Stimulated activated CD8-positive, alpha-beta memory T cell treated with anti-CD3 and anti-CD28 coated beads, Interleukin-4, amount 100 ng/mL, for 1 hour (primary cell): ENCODE measurements at places on chromosomes 5 and 9.
A peak's percentile ranks its signal among the peaks of the same experiment; 100 is the strongest.

GRCh38 chr9:116323012-116323411, 169.4 kb downstream of the PAPPA start:
- no peak for DNase-seq

GRCh38 chr5:131986161-131986912, 25.1 kb downstream of the ACSL6 start:
- no peak for DNase-seq

DNA sequence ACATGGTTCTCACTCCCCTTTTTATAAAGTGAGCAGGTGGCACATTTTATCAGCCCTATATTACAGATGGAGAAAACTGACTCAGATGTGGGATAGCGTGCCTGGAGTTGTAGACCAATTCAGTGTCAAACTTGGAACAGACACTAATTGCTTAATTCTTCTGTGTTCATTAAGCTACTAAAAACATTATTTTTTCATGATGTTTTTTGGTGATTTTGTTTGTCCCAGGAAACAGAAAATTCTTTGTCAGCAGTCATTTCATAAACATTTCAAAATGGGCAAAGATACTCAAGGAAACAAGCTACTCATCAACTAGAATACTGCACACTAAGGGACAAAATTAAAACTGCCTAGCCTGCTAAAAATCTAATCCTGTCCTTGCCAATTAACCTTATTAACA, 2.2 kb downstream of the ABHD17B start:
- no peak for DNase-seq

- no peak for DNase-seq
These were observed 21.2 kb downstream of the RASGEF1C start for GRCh38 chr5:180187767-180188166.

- no peak for DNase-seq
These were observed 178.0 kb downstream of the RFK start for GRCh38 chr9:76216161-76216649.

GRCh38 chr5:93088592-93089389, 492.2 kb downstream of the NR2F1-AS1 start:
- DNase-seq, result no peak

GRCh38 chr5:170434966-170435605, 45.9 kb upstream of the KCNMB1 start:
- DNase-seq, result peak; percentile 17

- DNase-seq, result no peak
These were observed 49.3 kb downstream of the NLN start for GRCh38 chr5:65771266-65771665.

GRCh38 chr5:110031402-110032140, 341.8 kb downstream of the MAN2A1 start:
- no peak for DNase-seq

DNA sequence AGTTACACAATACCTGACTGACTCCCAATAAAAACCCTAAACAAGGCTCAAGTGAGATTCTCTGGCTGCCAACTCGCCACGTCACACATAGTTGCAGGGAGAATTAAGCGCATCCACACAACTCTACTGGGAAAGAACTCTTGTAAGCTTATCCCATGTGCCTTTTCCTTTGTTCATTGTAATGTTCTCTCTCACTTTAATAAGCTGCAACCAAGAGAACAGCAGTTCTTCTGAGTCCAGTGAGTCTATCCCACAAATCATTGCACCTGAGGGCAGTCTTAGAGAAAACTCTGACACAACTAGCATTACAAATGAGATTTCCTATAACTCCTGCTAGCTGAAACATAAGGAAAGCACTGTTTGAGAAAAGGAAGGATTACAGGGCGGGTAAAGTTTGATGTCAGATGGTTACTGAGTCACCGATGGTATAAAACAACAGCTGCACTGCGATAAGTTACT, 27.4 kb downstream of the CENPK start:
- DNase-seq, result no peak

GRCh38 chr9:14278291-14278721, 35.6 kb downstream of the NFIB start:
- DNase-seq, result no peak

GRCh38 chr5:93018461-93018860, 562.6 kb downstream of the NR2F1-AS1 start:
- DNase-seq, result no peak

- no peak for DNase-seq
These were observed 265.7 kb downstream of the FAM170A start for GRCh38 chr5:119895066-119895465.

DNA sequence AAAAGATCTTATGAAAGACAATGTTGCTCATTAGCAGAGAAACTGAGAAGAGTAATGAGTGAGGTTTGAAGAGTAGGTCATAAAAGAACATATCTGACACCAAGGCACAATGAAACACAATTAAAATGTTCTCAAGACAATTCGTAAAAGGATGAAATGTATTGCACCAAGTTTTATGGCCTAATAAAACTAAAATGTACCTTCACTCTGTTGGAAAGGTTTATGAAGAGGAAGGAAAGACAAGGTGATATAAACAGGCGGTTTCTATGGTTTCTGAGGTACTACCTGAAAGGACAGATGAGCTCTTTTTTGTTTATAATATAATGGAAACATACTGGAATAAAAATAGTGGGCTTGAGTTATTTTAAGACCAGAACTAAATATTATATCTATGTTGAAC, 821.3 kb downstream of the TAF11L14 start:
- DNase-seq, result no peak

GRCh38 chr9:87140142-87140541, 192.8 kb upstream of the GAS1 start:
- DNase-seq, result no peak

- no peak for DNase-seq
These were observed 21.2 kb downstream of the GSN start for GRCh38 chr9:121289026-121289771.

DNA sequence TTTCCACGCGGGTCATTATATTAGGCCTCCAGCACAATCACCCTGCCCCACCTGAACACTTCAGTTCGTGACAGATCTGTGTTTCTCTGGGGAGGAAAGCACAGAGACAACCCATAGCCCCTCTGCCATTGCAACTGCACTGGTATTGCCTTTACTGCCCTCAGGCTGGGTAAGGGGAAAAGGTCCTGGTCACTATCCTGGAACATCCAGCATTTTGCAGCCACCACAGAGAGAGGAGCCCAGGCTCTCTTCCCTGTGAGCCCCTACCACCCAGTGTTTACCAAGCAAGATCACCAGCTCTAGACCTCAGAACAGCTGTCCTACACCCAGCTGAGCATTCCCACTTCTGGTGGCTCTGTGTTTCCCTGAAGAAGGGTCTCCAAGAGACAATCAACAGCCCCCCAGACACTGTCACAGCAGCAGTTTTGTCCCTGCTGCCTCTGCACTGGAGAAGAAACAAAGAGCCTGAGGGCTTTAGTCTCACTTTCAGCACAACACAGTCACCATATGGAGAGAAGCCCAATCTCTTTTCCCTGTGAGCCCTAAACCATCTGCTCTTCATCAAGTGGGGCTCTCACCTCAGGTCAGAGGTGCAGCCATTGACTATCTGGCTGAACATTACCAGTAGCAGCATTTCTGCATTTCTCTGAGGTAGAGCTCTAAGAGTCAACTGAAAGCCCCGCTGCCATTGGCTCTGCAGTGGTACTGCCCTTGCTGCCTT, 655.2 kb upstream of the FAM174A start:
- DNase-seq, result no peak

DNA sequence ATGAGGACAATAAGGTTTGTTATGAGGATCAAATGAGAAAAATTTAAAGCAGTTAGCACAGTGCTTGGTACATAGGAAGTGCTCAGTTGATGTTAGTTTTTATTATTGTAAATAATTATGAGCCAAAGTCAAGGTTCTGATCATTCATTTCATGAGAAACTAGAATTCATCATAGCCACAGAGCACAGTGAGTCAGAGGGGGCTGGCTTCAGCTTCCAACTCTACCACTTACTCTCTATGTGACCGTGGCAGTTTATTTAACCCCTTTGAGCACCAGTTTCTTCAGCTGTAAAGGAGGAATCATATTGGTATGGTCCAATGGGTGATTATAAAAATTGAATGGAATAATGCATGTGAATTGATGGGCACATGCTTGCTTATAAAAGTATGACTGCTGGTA, 39.4 kb downstream of the KLHL3 start:
- no peak for DNase-seq

DNA sequence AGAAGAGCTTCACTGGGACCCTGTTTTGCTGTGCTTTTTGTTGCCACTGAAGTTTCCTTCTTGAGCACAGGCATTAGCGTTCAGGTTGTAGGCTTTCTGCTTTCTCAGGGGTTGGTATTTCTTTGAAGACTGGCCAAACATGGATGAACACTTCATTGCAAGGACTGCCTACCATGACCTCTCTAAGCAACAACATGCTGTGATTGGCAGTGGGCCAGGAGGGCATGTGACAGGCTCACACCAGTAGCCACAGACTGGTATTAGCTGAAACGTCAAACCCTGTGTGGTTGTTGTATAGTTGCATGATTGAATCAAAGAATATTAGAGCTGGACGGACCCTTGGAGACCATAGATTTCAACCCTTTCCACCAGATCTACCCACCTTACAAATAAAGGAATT, 20.0 kb upstream of the MLANA start:
- DNase-seq, result no peak

GRCh38 chr5:164214698-164215097, 709.3 kb downstream of the MAT2B start:
- no peak for DNase-seq

DNA sequence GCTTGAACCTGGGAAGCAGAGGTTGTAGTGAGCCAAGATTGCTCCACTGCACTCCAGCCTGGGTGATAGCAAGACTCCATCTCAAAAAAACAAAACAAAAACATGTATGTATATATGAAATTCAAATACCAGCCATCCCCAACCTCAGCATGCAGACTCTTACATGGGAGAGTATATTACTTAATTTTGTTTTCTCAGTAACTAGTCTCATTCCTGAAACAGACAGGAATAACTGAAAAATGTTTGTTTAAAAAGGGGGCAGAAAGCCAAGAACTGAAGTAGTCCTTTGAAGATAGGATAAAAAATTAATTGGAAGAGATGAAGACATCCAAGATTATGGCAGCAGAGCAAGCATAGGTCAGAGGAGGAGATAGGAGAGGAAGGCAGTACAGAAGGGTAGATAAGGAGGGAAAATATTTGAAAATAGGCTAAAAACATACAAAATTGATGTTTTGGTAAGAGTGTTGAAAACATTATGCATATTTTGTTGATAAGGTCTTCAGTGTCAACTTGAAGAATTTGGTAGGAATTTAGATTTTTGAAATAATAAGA, 309.9 kb downstream of the MAT2B start:
- no peak for DNase-seq

DNA sequence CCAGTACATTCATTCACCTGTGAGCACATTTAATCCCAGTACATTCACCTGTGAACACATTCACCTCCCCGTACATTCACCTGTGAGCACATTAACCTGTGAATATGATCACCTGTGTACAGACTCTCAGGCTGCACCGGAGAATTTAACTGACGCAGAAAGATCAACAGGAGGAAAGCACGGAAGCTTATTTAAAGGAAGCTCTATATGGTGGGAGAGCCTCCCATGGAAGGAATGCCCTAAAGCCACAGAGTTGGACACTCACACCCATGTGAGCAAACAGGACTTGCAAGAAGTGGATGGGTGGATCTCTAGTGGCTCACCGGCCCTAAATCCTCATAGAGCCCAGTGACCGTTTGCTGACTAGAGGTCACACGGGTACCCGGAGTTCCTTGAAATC, 38.2 kb downstream of the TRIP13 start:
- DNase-seq, result no peak

DNA sequence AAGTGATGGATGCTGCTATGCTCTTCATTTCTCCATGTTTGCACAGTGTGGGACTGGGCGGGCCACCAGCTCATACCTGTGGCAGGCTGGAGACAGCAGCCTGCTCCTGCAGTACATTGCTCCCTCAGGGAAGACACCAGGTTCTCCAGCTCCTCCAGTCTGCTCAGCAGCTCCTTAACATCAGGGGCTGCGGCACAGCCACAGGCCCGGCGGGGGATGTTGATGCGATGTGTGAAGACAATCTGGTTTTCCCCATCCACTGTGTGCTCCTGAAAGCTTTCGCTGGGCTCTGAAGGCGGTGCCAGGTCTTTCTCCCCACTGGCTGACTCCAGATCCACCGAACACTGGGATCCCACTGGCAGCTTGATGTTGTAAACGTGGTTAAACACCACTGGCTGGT, 27.5 kb downstream of the TNC start:
- no peak for DNase-seq

GRCh38 chr5:32724526-32724925, 13.4 kb downstream of the NPR3 start:
- no peak for DNase-seq

- no peak for DNase-seq
These were observed 62.5 kb downstream of the GNAQ start for GRCh38 chr9:77969083-77969482.

GRCh38 chr5:141477044-141477575, 1.3 kb downstream of the PCDHGC3 start:
- DNase-seq, result no peak

GRCh38 chr5:156391139-156391538, 64.2 kb downstream of the SGCD start:
- DNase-seq, result no peak

GRCh38 chr5:116035123-116035522, 2.9 kb downstream of the ARL14EPL start:
- DNase-seq, result no peak

- DNase-seq, result no peak
These were observed 125.3 kb upstream of the GNA14 start for GRCh38 chr9:77773381-77773780.

DNA sequence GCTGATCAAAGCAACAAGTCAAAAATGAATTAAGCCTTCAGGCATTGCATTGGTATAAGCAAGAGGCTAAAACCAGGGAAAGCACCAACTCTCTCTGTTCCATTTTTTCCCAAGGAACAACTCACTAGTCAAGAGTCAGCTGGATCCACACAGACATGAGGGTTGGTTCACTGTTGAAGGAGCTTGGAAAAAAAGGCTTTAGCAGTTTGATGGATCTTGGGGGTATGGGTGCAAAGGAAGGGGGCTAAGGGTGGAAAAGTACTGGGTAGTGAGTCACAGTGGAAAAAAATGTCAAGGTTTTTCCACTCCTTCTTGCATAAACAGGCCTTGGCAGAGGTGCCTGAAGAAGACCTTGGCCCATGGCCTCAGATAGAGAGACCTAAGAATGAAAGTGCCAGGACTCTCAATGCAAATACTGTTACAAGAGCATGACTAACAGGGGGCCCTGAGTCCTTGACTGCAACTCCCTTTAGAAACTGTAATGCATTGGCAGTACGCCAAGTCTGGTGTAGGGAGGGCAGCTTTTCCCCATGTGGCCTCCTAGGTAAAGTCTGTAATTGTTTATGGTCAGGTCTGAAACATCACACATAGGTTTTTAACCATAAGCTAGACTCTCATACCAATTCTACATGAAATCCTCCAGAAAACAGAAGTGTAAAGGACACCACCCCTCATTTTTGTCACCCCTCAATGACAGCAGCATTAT, 23.7 kb downstream of the ACTL7A start:
- no peak for DNase-seq
